ENCODE measurements at places on chromosomes 2 and 18. TPM values are rescaled to one million over a fixed set of nuclear protein-coding genes. Genes with fewer than 3 reads are reported as not detected.

- no peaks in the 10 kb centered on the region for H3K36me3 ChIP-seq
- peaks cover 20% of the 10 kb centered on the region for H3K27me3 ChIP-seq
- H3K4me3 ChIP-seq, result no peak overlapping the region
- no peak overlapping the region for H3K27ac ChIP-seq
- peaks cover 4% of the 10 kb centered on the region for H3K4me1 ChIP-seq
These were observed 84.6 kb downstream of the TMEM163 start for GRCh38 chr2:134634054-134634753.

DNA sequence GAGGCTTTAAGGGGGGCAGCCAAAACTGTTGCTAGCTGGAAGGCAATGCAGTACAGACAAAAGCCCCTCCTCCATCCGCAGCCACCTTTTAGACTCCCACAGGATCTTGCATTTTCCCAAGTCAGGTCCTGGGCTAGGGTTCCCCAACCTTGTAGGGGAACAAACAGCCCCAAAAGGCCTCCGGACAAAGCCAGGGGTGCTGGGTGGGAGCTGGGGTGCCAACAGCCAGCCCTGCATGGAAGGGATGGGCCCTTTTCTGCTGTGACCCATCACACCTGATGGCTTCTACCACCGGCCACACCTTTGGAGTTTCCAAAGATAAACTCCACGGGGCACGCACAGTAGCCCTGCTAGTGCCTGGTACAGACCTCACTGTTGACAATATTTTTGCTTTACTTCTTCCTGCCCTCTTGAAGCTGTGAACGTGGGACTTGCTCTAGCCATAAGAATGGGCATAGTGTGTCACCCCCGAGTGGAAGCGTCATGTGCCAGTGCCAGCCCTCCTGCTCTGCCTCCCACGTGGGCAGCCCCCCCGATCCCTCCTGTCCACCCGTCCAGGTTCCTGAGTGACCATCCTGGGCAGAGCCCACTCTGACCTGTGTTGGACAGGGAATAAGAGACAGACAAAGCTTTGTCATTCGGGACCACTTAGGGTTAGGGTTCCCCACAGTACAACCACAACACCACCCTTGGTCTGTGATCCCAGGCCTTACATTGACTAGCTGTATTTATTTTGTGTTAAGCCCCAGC lies 18.8 kb downstream of the TUBB6 start:
- H3K4me1 ChIP-seq, result peaks cover 10% of the 10 kb centered on the region
- no peak overlapping the region for H3K27ac ChIP-seq
- no peak overlapping the region for H3K4me3 ChIP-seq

DNA sequence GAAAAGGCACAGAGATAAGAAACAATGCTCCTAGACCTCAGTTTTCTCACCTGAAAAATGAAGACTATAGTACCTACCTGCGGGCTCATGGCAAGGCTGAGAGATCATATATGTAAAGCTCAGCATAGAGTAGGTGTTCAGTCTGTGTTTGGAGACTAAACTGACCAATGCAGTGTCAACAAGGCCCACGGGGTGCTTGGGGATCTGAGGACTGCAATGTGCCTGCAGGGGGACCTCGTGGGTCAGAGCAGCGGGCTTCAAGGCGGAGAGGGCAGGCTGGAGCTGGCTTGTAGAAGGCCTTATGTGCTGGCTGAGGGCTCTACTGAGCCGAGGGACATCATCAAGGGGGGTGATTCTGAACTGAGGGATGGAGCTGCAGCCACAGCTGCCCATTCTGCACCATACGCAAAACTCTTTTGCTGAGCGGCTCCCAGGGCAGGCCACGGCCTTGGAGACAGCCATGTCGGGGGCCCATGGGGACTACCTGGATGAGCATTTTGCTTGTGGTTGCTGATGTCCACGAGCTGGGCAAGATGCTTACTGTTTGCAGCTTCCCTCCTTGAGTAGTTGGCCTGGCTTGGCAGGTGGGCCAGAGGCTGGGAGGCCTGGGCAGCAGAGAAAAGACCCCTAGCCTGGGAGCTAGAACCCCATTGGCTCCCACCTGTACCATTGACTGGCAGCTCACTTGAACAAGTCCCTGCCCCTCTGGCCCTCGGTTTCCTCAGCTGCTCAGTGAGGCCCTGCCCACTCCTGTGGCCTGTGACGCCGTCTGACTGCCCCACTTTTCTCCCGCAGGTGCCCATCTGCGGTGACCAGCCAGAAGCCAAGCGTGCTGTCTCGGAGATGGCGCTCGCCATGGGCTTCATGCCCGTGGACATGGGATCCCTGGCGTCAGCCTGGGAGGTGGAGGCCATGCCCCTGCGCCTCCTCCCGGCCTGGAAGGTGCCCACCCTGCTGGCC lies 23.5 kb downstream of the STEAP3 start:
- no peaks in the 10 kb centered on the region for H3K4me1 ChIP-seq
- H3K36me3 ChIP-seq, result no peaks in the 10 kb centered on the region
- no peaks in the 10 kb centered on the region for H3K27me3 ChIP-seq
- no peak overlapping the region for H3K4me3 ChIP-seq

- no peak for DNase-seq
- peaks cover 2% of the 10 kb centered on the region for H3K27me3 ChIP-seq
- no peaks in the 10 kb centered on the region for H3K4me1 ChIP-seq
- no peak overlapping the region for H3K27ac ChIP-seq
- H3K36me3 ChIP-seq, result no peaks in the 10 kb centered on the region
These were observed 73.6 kb upstream of the RGPD5 start for GRCh38 chr2:109720380-109721106.

- no peaks in the 10 kb centered on the region for H3K4me1 ChIP-seq
- no peak overlapping the region for H3K4me3 ChIP-seq
- no peak overlapping the region for H3K27ac ChIP-seq
- no peaks in the 10 kb centered on the region for H3K27me3 ChIP-seq
- H3K36me3 ChIP-seq, result no peaks in the 10 kb centered on the region
- no peak for DNase-seq
These were observed 505.4 kb upstream of the DDX18 start for GRCh38 chr2:117308861-117309770.

- no peak overlapping the region for H3K4me3 ChIP-seq
- no peaks in the 10 kb centered on the region for H3K27me3 ChIP-seq
- DNase-seq, result no peak
- peaks cover 40% of the 10 kb centered on the region for H3K36me3 ChIP-seq
- no peak overlapping the region for H3K27ac ChIP-seq
These were observed 171.0 kb upstream of the ZFP36L2 start for GRCh38 chr2:43397411-43397810.

DNA sequence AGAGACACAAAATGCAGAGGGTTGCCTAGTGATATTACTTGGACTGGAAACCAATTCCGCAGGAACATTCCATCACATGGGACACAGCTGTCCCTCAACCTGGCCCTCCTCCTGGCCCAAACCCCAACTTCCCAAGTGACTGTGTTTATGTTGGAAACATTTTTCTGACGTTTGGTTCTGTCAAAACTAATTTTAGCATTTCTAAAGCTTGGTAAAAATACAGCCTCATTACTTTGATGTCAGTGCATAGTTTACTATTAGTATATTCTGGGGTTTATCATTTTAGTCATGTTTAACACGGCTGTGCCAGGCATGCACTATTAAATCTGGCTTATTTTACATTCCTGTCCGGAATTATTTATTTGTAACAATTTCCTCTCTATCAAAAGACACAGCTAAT lies 69.9 kb downstream of the GLI2 start:
- H3K27me3 ChIP-seq, result no peaks in the 10 kb centered on the region
- no peaks in the 10 kb centered on the region for H3K36me3 ChIP-seq
- no peaks in the 10 kb centered on the region for H3K4me1 ChIP-seq
- H3K4me3 ChIP-seq, result no peak overlapping the region

GRCh38 chr2:105279126-105279525 lies 37.6 kb downstream of the GPR45 start:
- H3K4me1 ChIP-seq, result no peaks in the 10 kb centered on the region
- no peak overlapping the region for H3K27ac ChIP-seq
- no peaks in the 10 kb centered on the region for H3K27me3 ChIP-seq
- H3K4me3 ChIP-seq, result no peak overlapping the region
- H3K36me3 ChIP-seq, result peaks cover 20% of the 10 kb centered on the region

GRCh38 chr2:120935339-120936313 lies 200.0 kb downstream of the GLI2 start:
- no peak overlapping the region for H3K27ac ChIP-seq
- H3K4me3 ChIP-seq, result no peak overlapping the region
- H3K36me3 ChIP-seq, result no peaks in the 10 kb centered on the region
- no peak for DNase-seq

- no peak for DNase-seq
- H3K27me3 ChIP-seq, result no peaks in the 10 kb centered on the region
- no peaks in the 10 kb centered on the region for H3K4me1 ChIP-seq
- no peaks in the 10 kb centered on the region for H3K36me3 ChIP-seq
- no peak overlapping the region for H3K4me3 ChIP-seq
- H3K27ac ChIP-seq, result no peak overlapping the region
These were observed 470.8 kb downstream of the KCNJ3 start for GRCh38 chr2:155169317-155169716.

GRCh38 chr2:46438794-46439193 lies 40.6 kb upstream of the TMEM247 start:
- H3K27ac ChIP-seq, result peak overlapping the region; percentile 60
- no peaks in the 10 kb centered on the region for H3K36me3 ChIP-seq
- peak overlapping the region; percentile 11 for H3K4me3 ChIP-seq
- no peak for DNase-seq
- peaks cover 41% of the 10 kb centered on the region for H3K4me1 ChIP-seq

- H3K36me3 ChIP-seq, result no peaks in the 10 kb centered on the region
- no peaks in the 10 kb centered on the region for H3K4me1 ChIP-seq
- DNase-seq, result no peak
- no peak overlapping the region for H3K27ac ChIP-seq
- H3K27me3 ChIP-seq, result no peaks in the 10 kb centered on the region
These were observed 562.5 kb upstream of the FAM98A start for GRCh38 chr2:34161549-34161948.

- no peaks in the 10 kb centered on the region for H3K36me3 ChIP-seq
- H3K4me3 ChIP-seq, result no peak overlapping the region
- peaks cover 10% of the 10 kb centered on the region for H3K27me3 ChIP-seq
- no peaks in the 10 kb centered on the region for H3K4me1 ChIP-seq
- no peak overlapping the region for H3K27ac ChIP-seq
- no peak for DNase-seq
These were observed 38.6 kb upstream of the RASGRP3 start for GRCh38 chr2:33437815-33438214.

GRCh38 chr2:3280197-3280596 lies 97.4 kb downstream of the EIPR1 start:
- no peak overlapping the region for H3K27ac ChIP-seq
- peaks cover 31% of the 10 kb centered on the region for H3K36me3 ChIP-seq
- H3K4me3 ChIP-seq, result no peak overlapping the region
- no peaks in the 10 kb centered on the region for H3K27me3 ChIP-seq
- no peak for DNase-seq

GRCh38 chr2:117855886-117856285 lies 41.4 kb downstream of the DDX18 start:
- no peak overlapping the region for H3K27ac ChIP-seq
- H3K4me3 ChIP-seq, result no peak overlapping the region
- DNase-seq, result no peak
- H3K4me1 ChIP-seq, result no peaks in the 10 kb centered on the region
- no peaks in the 10 kb centered on the region for H3K36me3 ChIP-seq

DNA sequence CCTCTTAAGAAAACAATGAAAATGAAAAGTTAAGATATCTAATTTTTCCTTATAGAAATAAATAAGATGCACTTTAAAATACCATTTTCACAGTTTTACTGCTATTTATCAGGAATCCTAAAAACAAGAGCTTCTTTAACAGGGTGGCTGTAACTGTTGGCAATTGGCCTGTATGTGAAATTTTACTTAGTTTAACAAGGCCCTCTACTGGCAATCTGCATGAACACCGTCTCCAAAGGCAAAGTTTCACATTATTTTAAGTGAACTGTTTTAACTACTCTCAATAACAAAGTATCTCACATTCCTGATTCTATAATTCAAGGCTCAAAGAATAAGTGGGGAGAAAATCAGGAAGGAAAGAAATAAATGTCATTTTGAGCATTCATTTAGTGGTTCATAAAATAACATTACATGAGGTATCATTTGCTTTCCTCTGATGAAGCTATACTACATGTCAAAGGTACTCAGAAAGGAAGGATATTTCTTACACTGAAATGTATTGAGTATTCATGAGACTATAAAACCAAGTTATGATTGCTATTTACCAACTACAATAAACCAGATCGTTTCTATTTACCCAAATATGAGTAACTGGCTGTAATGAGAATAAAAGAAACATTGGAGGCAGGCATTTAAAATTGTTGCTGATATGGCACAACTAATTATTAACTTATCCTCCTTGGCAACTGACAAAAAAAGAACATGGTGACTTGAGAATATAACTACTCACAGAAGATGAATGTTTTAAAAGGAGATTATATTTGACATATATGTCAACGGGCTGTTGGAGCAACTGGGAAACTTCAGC lies 7.0 kb downstream of the NCKAP5 start:
- H3K36me3 ChIP-seq, result no peaks in the 10 kb centered on the region
- H3K27ac ChIP-seq, result no peak overlapping the region
- H3K4me1 ChIP-seq, result no peaks in the 10 kb centered on the region
- no peaks in the 10 kb centered on the region for H3K27me3 ChIP-seq

DNA sequence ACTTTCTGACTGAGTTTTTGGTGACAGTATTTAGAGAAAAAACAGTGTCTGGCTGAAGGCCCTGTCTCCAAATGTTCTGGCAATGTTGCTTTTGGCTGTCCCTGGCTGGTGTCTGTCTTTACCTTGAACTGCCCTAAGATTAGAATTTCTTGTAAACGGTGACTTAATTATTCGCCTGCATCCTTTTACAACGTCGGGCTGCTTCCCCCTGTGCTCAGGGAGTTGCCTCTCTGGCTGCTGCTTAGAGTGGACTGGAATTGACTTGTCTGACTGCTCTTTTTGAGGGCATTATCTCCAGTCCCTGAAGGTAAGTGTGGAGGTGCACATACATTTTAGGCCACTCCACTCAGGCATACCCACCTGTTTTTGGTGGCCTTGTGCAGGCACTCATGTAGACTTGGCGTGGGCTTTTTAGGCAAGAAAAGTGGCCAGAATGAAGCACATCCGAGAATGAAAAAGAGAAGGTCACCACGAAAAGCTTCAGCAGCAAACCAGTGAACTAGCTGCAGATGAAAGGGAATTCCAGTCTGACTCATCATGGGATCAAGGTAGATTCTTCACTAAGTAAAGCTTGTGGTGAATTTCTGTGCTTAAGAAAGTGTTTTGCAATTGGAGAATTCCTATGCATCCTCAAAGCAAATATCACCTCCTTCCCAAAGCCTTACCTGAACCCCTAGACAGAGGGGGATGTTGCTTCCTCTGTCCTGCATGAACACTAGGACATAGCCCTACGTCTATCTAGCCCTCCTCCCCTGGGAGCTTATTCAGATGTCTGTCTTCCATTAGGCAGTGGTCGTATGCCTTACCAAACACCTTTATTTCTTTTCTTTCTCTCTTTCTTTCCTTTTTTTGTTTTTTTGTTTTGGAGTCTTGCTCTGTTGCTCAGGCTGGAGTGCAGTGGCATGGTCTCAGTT lies 230.3 kb upstream of the TRIB2 start:
- no peak overlapping the region for H3K27ac ChIP-seq
- H3K4me1 ChIP-seq, result peaks cover 62% of the 10 kb centered on the region
- DNase-seq, result no peak

GRCh38 chr2:95158441-95158840 lies 1.2 kb downstream of the ZNF514 start:
- H3K4me1 ChIP-seq, result peaks cover 12% of the 10 kb centered on the region
- H3K36me3 ChIP-seq, result peaks cover 42% of the 10 kb centered on the region
- no peak for DNase-seq
- peak overlapping the region; percentile 75 for H3K4me3 ChIP-seq

GRCh38 chr2:178128836-178129630 lies 16.8 kb downstream of the RBM45 start:
- peaks cover 19% of the 10 kb centered on the region for H3K36me3 ChIP-seq
- H3K4me3 ChIP-seq, result no peak overlapping the region

The SGPP2 gene
- 2.7 TPM for total RNA-seq

The TRIP12 gene
- 224 TPM for total RNA-seq

The GREB1L gene
- total RNA-seq, result not detected

The IL1RL2 gene
- total RNA-seq, result not detected

The ALMS1 gene
- 16.1 TPM for total RNA-seq

The ABCG5 gene
- not detected for total RNA-seq

The LIMS2 gene
- total RNA-seq, result 15.5 TPM

The B3GNT7 gene
- 0.15 TPM for total RNA-seq
